ENCODE measurements at places on chromosomes 5 and 9.
A peak's percentile ranks its signal among the peaks of the same experiment; 100 is the strongest.

DNA sequence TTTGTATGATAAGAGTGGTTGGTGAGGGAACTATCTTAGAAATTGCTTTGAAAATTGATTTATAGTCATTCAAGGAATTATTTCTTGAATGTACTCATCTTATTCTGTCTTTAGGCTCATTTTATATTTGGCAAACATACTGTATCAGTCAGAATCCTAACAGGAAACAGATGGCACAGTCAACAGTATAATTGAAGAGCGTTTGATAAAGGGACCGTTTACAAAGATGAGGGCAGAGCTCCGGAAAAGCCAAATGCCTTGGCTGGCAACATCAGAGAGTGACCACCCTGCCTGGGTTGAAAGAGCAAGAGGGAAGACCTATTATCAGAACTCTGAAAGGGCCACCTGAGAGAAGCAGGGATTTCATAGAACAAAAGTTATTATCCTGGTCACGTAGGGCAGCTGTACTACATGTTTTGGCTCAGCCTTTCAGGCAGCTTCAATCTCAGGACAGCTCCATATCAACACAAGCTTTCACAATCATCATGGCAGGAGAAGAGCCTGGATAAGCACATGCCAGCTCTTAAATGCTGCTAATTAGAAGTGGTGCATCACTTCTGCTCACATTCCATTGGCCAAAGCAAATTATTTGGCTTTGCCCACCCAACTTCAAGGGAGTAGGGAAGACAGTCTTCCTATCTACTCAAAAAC is 47.2 kb upstream of the ARL15 start:
- DNase-seq: no peak

DNA sequence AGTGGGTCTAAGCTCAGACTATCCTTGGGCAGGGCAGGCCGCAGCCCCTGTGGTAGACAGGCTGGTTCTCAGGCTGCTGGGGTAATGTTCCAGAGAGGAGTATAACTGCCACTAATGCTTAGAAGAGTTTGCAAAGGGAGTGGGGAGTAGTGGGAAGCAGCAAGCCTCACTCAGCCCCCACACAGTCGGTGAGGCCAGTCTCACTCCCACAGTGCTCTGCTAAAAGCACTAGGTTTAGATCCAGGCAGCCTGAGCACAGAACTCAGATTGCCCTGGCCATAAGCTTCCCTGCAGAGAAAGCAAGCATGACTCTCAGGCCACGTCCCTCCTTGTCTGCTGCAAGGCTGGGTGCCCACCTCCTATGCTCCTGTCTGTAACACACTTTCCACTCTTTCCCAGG is 69.4 kb upstream of the HCN1 start:
- DNase-seq: no peak

GRCh38 chr9:112094948-112095681 is 80.0 kb downstream of the SUSD1 start:
- DNase-seq: no peak

- peak; percentile 81 for DNase-seq
Measured at GRCh38 chr9:36166168-36166927, 2.8 kb upstream of the CCIN start.

- DNase-seq: no peak
Measured at GRCh38 chr9:89323390-89323789, 5.1 kb downstream of the SECISBP2 start.

- no peak for DNase-seq
Measured at GRCh38 chr5:14676320-14676719, 11.8 kb downstream of the OTULIN start.

- no peak for DNase-seq
Measured at GRCh38 chr5:143395638-143396352, 7.7 kb downstream of the NR3C1 start.

GRCh38 chr5:96978812-96979449 is 43.1 kb downstream of the LNPEP start:
- no peak for DNase-seq

GRCh38 chr9:2234371-2234893 is 219.3 kb downstream of the SMARCA2 start:
- no peak for DNase-seq

GRCh38 chr9:34744295-34745221 is 34.6 kb upstream of the CCL21 start:
- DNase-seq: no peak

Data from stimulated activated CD4-positive, alpha-beta T cell treated with anti-CD3 and anti-CD28 coated beads, Interleukin-4, amount 100 ng/mL, for 4 hours (primary cell).